ENCODE measurements at places on chromosomes 7 and 10. TPM values are rescaled to one million over a fixed set of nuclear protein-coding genes. Genes with fewer than 3 reads are reported as not detected.

DNA sequence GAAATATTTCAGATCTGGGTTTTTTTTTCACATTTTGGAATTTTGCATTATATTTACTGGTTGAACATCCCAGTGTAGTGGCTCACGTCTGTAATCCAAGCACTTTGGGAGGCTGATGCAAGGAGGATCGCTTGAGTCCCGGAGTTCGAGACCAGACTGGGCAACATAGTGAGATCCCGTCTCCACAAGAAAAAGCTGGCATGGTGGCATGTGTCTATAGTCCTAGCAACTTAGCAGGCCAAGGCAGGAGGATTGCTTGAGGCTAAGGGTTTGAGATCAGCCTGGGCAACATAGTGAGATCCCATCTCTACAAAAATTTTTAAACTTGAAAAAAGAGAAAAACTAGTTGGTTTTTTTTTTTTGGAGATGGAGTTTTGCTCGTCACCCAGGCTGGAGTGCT is 6.0 kb downstream of the RFC2 start:
- no peaks in the 10 kb centered on the region for H3K27me3 ChIP-seq
- no peak for DNase-seq
- H3K4me3 ChIP-seq, result no peak overlapping the region
- peaks cover 76% of the 10 kb centered on the region for H3K36me3 ChIP-seq

DNA sequence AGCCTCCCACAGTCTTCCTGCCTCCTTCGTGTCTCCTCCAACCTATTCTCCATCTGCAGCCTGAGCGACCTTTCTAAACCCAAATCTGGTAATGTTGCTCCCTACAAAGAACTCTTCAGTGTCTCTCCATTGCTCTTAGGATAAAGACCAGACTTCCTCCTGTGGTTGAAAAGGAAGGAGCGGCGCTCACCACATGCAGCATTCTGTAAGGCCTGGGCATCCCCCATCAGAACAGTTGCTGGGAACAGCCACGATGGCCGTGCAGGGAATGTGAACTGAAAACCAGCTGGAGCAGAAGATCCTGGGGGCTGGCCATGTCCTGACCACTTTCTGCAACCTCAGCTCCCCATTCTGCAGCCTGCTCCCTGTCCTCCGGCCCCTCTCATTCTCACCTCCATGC is 237.8 kb upstream of the ZMIZ1 start:
- no peak overlapping the region for H3K27ac ChIP-seq
- no peak for DNase-seq
- H3K4me3 ChIP-seq, result no peak overlapping the region
- H3K27me3 ChIP-seq, result no peaks in the 10 kb centered on the region

Gene STEAP2
- total RNA-seq, result 6.7 TPM

Gene WNT16
- total RNA-seq, result not detected

DNA sequence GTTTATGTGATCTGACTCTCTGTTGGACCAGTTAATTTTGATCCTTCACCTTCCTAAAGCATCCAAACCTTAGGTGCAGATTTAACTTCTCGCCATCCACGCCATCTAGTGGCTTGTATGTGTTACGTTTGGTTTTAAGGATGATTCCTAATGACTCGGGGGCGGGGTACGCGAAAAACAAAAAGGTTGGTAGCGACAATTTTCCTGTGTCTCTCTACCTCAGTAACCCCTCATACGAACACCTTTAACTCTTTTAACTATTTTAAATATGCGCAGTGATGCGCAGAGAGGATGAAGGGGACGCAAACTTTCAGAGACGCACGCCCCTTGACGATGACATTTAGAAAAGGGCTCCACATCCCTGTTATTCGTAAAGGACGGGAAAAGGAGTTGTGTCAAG is 714 bp upstream of the KCND2 start:
- no peak overlapping the region for H3K27ac ChIP-seq
- H3K27me3 ChIP-seq, result no peaks in the 10 kb centered on the region
- peaks cover 9% of the 10 kb centered on the region for H3K36me3 ChIP-seq
- H3K4me1 ChIP-seq, result no peaks in the 10 kb centered on the region
- H3K4me3 ChIP-seq, result peak overlapping the region; percentile 96
- peak; percentile 56 for DNase-seq

Gene SLC13A4
- total RNA-seq, result 2.0 TPM

DNA sequence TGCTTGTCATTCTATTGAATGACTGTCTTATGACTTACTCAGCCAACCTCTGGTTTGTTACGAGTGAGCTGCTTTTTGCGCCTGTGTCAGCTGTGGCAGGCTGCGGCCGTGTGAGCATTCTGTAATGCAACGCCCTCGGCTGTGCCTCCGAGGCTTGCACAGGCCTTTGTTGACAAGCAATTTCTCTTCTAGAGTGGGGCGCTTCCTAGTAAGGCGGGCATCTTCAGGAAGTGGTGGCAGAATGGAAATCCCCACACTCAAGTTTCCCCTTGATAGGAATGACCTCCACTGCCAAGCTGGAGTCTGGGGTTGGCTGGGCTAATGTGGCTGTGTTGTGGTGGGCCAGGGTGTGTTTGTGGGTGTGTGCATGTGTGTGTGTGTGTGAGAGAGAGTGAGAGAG is 20.2 kb upstream of the TMEM178B start:
- no peak overlapping the region for H3K27ac ChIP-seq
- DNase-seq, result no peak
- no peaks in the 10 kb centered on the region for H3K27me3 ChIP-seq
- no peaks in the 10 kb centered on the region for H3K36me3 ChIP-seq

- no peak overlapping the region for H3K27ac ChIP-seq
- DNase-seq, result no peak
Observed at GRCh38 chr7:23268167-23268566, 21.6 kb downstream of the GPNMB start.

- no peaks in the 10 kb centered on the region for H3K36me3 ChIP-seq
- H3K4me1 ChIP-seq, result no peaks in the 10 kb centered on the region
- no peak overlapping the region for H3K4me3 ChIP-seq
- no peak overlapping the region for H3K27ac ChIP-seq
- H3K27me3 ChIP-seq, result no peaks in the 10 kb centered on the region
Observed at GRCh38 chr10:75525646-75526045, 94.2 kb downstream of the LRMDA start.

Gene NKX1-2
- total RNA-seq, result 15.3 TPM

Gene SCART1
- 0.50 TPM for total RNA-seq

DNA sequence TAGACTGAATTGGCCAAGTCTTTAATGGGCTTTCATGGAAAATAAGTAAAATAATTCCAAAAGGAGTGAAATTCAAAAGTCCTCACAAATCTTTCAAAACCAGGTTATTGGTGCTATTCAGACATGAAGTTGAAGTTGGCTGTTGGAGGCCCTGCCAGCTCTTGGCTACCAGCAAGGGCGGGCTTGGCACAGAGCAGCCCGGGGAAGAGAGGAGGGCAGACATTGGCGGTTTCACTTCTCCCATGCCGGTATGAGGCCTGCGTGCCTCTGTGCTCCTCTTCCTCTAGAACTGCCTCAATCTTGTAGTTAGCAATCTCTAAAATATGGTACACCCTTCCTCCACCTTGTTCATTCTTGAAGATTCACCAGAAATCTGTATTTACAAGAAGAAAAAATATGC is 16.4 kb upstream of the NPS start:
- H3K36me3 ChIP-seq, result 0 out of 3 replicates have a peak, but pooled peaks cover 2% of the 10 kb centered on the region
- no peaks in the 10 kb centered on the region for H3K4me1 ChIP-seq
- DNase-seq, result no peak
- H3K4me3 ChIP-seq, result no peak overlapping the region

Gene STAMBPL1
- 4.6 TPM for total RNA-seq

GRCh38 chr7:32905175-32905662 is 13.7 kb upstream of the KBTBD2 start:
- H3K36me3 ChIP-seq, result no peaks in the 10 kb centered on the region
- no peak overlapping the region for H3K27ac ChIP-seq
- peak; percentile 90 for DNase-seq

Gene ATG9B
- 2.0 TPM for total RNA-seq

Gene MMP21
- not detected for total RNA-seq

GRCh38 chr7:129160161-129160905 is 15.8 kb downstream of the TSPAN33 start:
- H3K27me3 ChIP-seq, result no peaks in the 10 kb centered on the region
- DNase-seq, result peak; percentile 50
- H3K27ac ChIP-seq, result no peak overlapping the region
- H3K4me1 ChIP-seq, result no peaks in the 10 kb centered on the region
- H3K36me3 ChIP-seq, result peaks cover 5% of the 10 kb centered on the region

- H3K27me3 ChIP-seq, result no peaks in the 10 kb centered on the region
- DNase-seq, result no peak
- H3K36me3 ChIP-seq, result no peaks in the 10 kb centered on the region
- H3K27ac ChIP-seq, result no peak overlapping the region
- no peaks in the 10 kb centered on the region for H3K4me1 ChIP-seq
Observed at GRCh38 chr7:157824011-157824818, 487.4 kb downstream of the DNAJB6 start.

Gene PIK3AP1
- total RNA-seq, result 1.7 TPM

DNA sequence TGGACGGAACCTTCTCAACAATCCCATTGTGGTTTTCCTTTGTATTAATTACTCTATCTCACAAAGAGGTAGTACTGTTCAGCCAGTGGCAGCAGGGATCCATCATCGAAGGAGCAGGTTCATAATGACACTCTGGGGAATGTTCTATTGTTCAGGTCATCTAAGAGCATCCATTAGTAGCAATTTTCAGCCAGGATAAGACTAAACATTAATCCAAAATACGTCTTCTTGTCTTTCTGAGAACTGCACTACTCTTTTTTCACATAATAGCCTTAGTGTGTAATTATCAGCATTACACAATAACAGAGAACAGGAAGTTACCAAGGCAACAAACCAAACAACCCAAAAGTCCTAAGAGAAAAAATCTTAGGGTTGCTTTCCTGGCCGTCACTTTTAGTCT is 259.5 kb upstream of the VWC2 start:
- no peaks in the 10 kb centered on the region for H3K27me3 ChIP-seq
- no peak overlapping the region for H3K27ac ChIP-seq
- no peak for DNase-seq
- H3K4me3 ChIP-seq, result no peak overlapping the region

GRCh38 chr7:121020989-121021969 is 32.8 kb downstream of the CPED1 start:
- no peak overlapping the region for H3K4me3 ChIP-seq
- H3K27me3 ChIP-seq, result no peaks in the 10 kb centered on the region
- no peaks in the 10 kb centered on the region for H3K36me3 ChIP-seq
- H3K27ac ChIP-seq, result no peak overlapping the region
- DNase-seq, result no peak

- H3K4me3 ChIP-seq, result no peak overlapping the region
- DNase-seq, result peak; percentile 69
- 0 out of 2 replicates have a peak, but pooled peaks cover 3% of the 10 kb centered on the region for H3K4me1 ChIP-seq
- no peaks in the 10 kb centered on the region for H3K27me3 ChIP-seq
- H3K27ac ChIP-seq, result no peak overlapping the region
Observed at GRCh38 chr7:43039346-43039745, 73.1 kb upstream of the HECW1 start.

DNA sequence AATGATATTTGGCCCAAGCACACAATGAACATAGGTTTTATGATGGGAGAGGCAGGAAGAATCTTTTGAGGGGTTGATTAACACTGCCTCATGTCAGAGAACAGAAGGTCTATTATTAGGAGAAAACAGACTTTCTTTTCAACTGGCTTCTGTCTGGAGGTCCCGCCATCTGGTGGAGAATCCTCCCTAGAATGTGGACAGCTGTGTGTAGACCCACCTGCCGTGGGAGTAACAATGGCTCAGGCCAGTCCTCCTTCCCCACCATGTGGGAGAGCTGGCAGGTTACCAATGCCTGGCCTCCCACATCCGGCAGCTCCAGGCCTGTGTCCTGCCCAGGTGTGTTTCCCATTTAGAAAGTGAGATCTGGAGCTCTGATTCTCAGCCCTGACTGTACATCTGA is 70.4 kb upstream of the AOAH start:
- H3K4me3 ChIP-seq, result no peak overlapping the region
- H3K4me1 ChIP-seq, result no peaks in the 10 kb centered on the region
- H3K36me3 ChIP-seq, result no peaks in the 10 kb centered on the region
- no peaks in the 10 kb centered on the region for H3K27me3 ChIP-seq
- DNase-seq, result peak; percentile 43

DNA sequence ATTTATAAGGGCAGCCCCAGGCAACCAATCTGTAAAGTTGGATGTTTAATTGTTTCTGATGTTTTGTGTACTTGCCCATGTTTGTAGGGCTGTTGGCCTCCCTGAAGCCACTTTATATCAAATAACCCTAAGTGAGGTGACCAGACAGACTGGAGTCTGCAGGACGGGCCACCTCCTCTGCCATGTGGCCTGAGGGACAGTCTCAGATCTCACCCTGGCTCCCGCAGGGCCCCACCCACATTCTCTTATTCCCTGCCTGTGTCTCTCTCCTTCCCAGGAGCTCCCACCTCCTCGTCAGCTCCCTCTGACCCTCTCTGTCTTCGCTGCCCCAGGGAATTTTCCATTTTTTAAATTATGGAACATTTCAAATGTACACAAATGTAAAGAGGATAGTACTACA is 9.5 kb upstream of the C10orf71 start:
- no peak overlapping the region for H3K27ac ChIP-seq
- no peaks in the 10 kb centered on the region for H3K4me1 ChIP-seq
- no peak overlapping the region for H3K4me3 ChIP-seq
- no peaks in the 10 kb centered on the region for H3K27me3 ChIP-seq

DNA sequence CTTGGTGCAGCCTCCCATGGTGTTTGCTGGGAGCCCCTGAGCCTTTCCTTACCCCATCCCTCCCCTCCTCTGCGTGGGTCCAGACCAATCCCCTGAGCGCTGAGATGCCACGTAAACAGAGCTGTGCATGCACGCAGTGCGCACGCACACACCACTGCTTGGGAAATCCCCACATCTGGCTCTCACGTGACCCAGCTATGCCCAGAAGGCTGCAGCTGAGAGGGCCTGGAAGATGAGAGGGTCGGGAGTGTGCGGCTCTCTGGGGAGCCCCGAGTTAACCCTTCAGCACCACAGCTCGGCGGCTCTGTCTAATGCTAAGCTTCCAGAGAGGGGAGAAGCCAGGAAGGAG is 177.2 kb downstream of the SH3PXD2A start:
- H3K36me3 ChIP-seq, result no peaks in the 10 kb centered on the region
- DNase-seq, result no peak
- no peaks in the 10 kb centered on the region for H3K4me1 ChIP-seq
- no peak overlapping the region for H3K4me3 ChIP-seq
- H3K27ac ChIP-seq, result no peak overlapping the region
- no peaks in the 10 kb centered on the region for H3K27me3 ChIP-seq

- no peaks in the 10 kb centered on the region for H3K4me1 ChIP-seq
- no peak overlapping the region for H3K27ac ChIP-seq
- DNase-seq, result no peak
- H3K36me3 ChIP-seq, result no peaks in the 10 kb centered on the region
Observed at GRCh38 chr10:97408496-97408992, 7.4 kb upstream of the RRP12 start.

Gene CYP3A5
- total RNA-seq, result 0.22 TPM

- no peak for DNase-seq
- no peaks in the 10 kb centered on the region for H3K4me1 ChIP-seq
- no peaks in the 10 kb centered on the region for H3K27me3 ChIP-seq
- no peak overlapping the region for H3K27ac ChIP-seq
Observed at GRCh38 chr7:21326241-21326640, 101.6 kb upstream of the SP4 start.

DNA sequence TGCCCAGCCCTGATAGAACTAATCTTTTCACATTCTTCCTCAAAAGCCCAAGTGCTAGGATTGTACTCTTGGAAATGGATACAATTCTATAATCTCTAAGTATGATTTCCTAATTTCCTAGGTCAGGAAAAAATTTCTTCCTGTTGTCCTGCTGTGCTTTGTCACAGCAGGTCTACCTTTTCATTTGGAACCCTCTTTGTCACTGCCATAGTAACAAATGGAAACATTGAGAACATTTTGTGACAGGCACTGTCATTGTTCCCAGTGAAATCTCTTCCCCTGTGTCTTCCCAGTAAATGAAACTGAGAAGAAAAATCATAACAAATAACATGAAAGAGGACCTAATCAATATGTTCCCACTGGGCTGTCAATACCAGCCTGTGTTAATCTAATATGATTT is 150.9 kb upstream of the KAT6B start:
- DNase-seq, result no peak
- no peak overlapping the region for H3K27ac ChIP-seq

Gene SMKR1
- total RNA-seq, result 0.35 TPM
